ENCODE measurements at places on chromosomes 3 and 15.

DNA sequence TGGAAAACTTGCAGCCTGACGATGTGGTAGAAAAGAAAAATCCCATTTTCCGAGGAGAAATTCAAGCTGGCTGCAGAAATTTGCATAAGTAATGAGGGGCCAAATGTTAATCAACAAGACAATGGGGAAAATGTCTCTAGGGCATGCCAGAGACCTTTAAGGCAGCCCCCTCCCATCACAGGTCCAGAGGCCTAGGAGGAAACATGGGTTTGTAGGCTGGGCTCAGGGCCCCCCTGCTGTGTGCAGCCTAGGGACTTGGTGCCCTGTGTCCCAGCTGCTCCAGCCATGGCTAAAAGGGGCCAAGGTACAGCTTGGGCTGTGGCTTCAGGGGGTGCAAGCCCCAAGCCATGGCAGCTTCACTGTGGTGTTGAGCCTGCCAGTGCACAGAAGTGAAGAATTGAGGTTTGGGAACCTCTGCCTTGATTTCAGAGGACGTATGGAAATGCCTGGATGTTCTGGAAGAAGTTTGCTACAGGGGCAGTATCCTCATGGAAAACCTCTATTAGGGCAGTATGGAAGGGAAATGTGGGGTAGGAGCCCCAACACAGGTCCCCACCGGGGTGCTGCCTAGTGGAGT is 75.9 kb upstream of the CADPS start:
- H3K27ac ChIP-seq, result no peak overlapping the region
- no peaks in the 10 kb centered on the region for H3K4me1 ChIP-seq
- no peaks in the 10 kb centered on the region for H3K36me3 ChIP-seq
- H3K4me3 ChIP-seq, result no peak overlapping the region

GRCh38 chr3:35522450-35522849 is 116.9 kb upstream of the ARPP21 start:
- no peaks in the 10 kb centered on the region for H3K4me1 ChIP-seq
- no peaks in the 10 kb centered on the region for H3K27me3 ChIP-seq
- no peak for DNase-seq
- no peak overlapping the region for H3K27ac ChIP-seq
- H3K4me3 ChIP-seq, result no peak overlapping the region
- H3K36me3 ChIP-seq, result no peaks in the 10 kb centered on the region

DNA sequence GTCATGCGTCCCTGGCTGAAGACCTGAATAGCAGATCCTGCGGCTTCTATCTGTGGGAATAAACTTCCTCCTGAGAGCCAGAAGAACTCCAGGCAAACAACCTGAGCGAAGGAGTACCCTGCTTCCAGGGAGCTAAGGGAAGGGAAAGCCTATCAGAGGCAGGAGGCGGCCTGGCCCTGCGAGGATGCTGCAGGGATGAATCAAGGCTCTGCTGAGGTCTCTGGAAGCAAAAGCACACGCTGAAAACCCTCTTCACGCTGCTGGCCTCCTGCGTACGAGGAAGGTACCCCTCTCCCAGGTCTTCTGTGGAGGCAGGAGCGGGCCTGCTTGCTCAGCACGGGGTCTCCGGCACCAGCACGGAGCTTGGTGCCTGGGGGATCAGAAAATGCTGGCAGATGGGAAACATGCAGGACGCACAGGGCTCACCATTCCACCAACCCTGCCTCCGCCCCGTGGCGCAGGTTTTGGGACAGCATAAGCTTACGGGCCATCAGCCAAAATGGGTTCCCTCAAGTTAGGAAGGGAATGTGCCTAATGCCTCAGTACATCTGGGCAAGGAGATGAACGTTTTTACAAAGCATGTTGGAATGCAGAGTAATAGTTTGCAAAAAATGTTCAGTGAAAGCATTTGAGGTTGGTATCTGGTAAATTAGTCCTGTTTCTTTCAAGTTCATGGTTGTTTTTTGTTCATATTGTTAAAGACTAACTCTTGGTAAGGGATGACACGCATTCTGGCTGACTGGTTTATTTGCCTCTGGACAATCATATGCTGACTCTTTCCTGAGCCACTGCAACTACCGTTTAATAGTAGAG is 72.3 kb downstream of the CHSY1 start:
- no peak overlapping the region for H3K4me3 ChIP-seq
- no peaks in the 10 kb centered on the region for H3K27me3 ChIP-seq
- DNase-seq, result no peak
- peaks cover 57% of the 10 kb centered on the region for H3K36me3 ChIP-seq
- H3K27ac ChIP-seq, result peak overlapping the region; percentile 1

GRCh38 chr3:170467007-170467406 is 48.3 kb downstream of the CLDN11 start:
- H3K4me1 ChIP-seq, result peaks cover 3% of the 10 kb centered on the region
- no peak overlapping the region for H3K27ac ChIP-seq
- peaks cover 35% of the 10 kb centered on the region for H3K27me3 ChIP-seq
- no peaks in the 10 kb centered on the region for H3K36me3 ChIP-seq
- DNase-seq, result no peak
- no peak overlapping the region for H3K4me3 ChIP-seq

DNA sequence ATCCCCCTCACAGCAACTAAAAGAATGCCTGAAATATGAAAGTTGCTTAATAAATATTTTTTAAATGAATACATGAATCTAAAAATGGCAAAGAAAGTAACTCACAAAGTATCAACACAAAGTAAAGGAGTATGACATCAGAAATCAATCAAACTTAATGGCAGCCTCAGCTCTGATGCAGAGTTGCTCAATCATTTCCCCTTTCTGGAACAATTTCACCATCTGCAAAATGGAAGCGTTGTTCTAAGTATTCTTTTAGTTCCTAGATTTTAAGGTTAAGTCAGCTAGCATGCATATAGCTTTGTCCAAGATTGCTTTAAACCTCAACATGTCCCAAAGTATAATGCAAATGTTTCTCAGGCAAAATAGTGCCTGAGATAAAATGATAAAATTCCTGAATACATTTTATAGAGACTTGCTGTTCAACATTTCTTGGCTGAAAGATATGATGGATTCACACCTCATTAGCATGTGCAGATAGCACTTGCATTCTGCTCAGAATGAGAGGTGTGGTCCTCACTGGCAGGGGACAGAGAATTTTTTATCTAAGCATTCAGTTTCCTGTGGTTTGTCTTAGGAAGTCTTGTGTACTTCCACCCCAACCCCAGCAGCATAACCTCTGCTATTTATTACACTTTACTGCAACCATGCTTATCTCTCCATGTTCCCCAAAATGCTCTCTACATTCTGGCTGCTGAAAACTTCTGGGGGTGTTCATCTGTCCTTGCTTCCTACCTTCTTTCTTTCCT is 429.3 kb downstream of the GRM7 start:
- H3K27me3 ChIP-seq, result no peaks in the 10 kb centered on the region
- H3K36me3 ChIP-seq, result no peaks in the 10 kb centered on the region
- H3K27ac ChIP-seq, result no peak overlapping the region
- H3K4me1 ChIP-seq, result peaks cover 2% of the 10 kb centered on the region
- no peak for DNase-seq

DNA sequence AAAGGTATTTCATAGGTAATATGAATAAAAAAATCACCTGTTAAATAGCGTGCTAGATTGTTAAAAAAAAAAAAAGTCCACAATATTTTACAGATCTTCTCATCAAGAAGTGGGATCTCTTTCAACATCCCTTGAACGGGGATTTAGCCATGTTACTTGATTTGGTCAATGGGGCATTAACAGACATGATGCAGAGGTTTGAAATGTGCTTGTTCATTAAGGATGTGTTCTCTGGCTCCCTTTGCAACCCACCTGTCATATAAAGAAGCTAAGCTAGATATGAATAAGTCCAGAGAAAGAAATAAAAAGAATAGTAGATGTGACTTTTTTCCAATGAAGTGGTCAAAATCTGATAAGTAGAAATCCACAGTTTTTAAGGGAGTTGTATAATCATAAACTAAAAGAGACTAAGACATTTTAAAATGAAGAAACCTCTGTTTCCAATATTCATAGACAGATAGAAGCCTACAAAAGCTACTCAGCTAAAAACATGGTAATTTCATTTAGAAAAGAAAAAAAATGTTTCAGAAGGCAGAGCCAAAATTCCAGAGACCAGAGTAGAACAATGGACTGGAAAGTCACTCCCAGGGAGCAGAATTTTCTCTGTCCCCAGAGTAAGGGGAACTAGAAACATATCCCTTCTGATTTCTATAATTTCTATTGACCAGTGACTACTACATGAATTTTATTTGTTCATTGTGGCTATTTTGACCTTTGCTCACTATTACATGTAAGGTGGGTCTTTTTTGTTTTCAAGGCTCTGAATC is 79.2 kb downstream of the PLSCR2 start:
- no peak for DNase-seq
- no peak overlapping the region for H3K27ac ChIP-seq
- peaks cover 8% of the 10 kb centered on the region for H3K27me3 ChIP-seq
- no peak overlapping the region for H3K4me3 ChIP-seq
- H3K36me3 ChIP-seq, result no peaks in the 10 kb centered on the region
- H3K4me1 ChIP-seq, result no peaks in the 10 kb centered on the region

- no peak overlapping the region for H3K27ac ChIP-seq
- no peaks in the 10 kb centered on the region for H3K36me3 ChIP-seq
- peaks cover 5% of the 10 kb centered on the region for H3K27me3 ChIP-seq
- no peak for DNase-seq
- no peaks in the 10 kb centered on the region for H3K4me1 ChIP-seq
These were observed 293.6 kb downstream of the OCA2 start for GRCh38 chr15:27805261-27806220.

GRCh38 chr15:67578020-67578600 is 35.6 kb downstream of the MAP2K5 start:
- H3K4me3 ChIP-seq, result no peak overlapping the region
- H3K36me3 ChIP-seq, result peaks cover 4% of the 10 kb centered on the region
- DNase-seq, result no peak
- no peaks in the 10 kb centered on the region for H3K27me3 ChIP-seq
- H3K4me1 ChIP-seq, result peaks cover 4% of the 10 kb centered on the region
- no peak overlapping the region for H3K27ac ChIP-seq

- no peak for DNase-seq
- H3K27me3 ChIP-seq, result no peaks in the 10 kb centered on the region
- H3K4me1 ChIP-seq, result no peaks in the 10 kb centered on the region
- H3K4me3 ChIP-seq, result no peak overlapping the region
- H3K36me3 ChIP-seq, result no peaks in the 10 kb centered on the region
- H3K27ac ChIP-seq, result no peak overlapping the region
These were observed 30.4 kb upstream of the FBLN2 start for GRCh38 chr3:13518516-13518953.

DNA sequence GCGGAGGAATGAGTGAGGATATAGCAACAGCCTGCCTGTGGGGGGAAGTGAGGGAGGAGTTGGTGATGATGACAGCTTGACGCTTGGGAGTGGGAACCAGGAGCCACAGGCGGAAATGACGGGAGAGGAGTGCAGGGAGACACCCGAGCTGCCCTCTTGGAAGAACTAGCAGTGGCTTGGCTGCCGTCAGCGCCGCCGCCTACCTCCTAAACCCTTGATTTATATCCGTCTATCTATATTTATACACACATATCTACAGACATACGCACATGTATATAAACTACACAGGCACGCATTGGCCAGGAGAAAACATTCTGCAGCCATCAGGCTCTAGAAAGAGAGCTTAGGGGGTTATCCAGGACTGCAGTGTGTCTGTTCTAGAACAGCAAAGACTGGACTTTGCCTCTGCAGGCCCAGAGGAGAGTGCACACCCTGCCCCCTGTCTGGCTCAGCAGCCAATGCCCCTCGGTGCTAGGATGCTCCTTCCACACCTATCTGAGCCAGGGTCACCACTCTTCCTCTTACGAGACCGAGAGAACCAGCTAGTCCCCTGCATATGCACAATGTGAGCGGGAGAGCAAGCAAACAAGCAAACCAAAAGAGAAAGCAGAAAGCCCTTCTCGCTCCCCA is 45.3 kb upstream of the MAGEF1 start:
- H3K36me3 ChIP-seq, result no peaks in the 10 kb centered on the region
- H3K27me3 ChIP-seq, result peaks cover 4% of the 10 kb centered on the region
- no peak overlapping the region for H3K27ac ChIP-seq
- no peaks in the 10 kb centered on the region for H3K4me1 ChIP-seq

DNA sequence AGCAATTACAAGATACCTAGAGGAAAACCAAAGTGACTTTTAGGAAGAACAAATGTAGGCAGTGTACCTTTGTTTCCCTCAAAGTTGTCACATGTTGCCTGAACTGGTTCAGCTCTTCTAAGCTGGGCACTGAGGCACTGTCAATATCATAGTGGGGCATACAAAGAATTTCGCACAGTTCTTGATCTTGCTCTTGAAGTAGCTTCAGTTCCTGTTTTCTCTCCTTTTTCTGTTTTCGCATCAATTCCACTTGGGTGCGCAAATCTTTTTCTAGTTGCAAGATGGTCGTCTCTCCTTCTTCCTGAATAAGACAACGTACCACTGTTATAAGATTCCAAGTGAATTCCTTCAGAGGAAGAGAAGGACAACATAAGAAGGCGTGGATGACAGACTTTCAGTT is 12.7 kb downstream of the PRC1 start:
- H3K36me3 ChIP-seq, result peaks cover 48% of the 10 kb centered on the region
- H3K27ac ChIP-seq, result no peak overlapping the region
- H3K27me3 ChIP-seq, result no peaks in the 10 kb centered on the region
- DNase-seq, result no peak
- H3K4me3 ChIP-seq, result no peak overlapping the region

- H3K4me1 ChIP-seq, result no peaks in the 10 kb centered on the region
- peaks cover 3% of the 10 kb centered on the region for H3K27me3 ChIP-seq
- no peak for DNase-seq
- no peak overlapping the region for H3K27ac ChIP-seq
- no peak overlapping the region for H3K4me3 ChIP-seq
- no peaks in the 10 kb centered on the region for H3K36me3 ChIP-seq
These were observed 102.4 kb downstream of the FMN1 start for GRCh38 chr15:33091983-33092693.

DNA sequence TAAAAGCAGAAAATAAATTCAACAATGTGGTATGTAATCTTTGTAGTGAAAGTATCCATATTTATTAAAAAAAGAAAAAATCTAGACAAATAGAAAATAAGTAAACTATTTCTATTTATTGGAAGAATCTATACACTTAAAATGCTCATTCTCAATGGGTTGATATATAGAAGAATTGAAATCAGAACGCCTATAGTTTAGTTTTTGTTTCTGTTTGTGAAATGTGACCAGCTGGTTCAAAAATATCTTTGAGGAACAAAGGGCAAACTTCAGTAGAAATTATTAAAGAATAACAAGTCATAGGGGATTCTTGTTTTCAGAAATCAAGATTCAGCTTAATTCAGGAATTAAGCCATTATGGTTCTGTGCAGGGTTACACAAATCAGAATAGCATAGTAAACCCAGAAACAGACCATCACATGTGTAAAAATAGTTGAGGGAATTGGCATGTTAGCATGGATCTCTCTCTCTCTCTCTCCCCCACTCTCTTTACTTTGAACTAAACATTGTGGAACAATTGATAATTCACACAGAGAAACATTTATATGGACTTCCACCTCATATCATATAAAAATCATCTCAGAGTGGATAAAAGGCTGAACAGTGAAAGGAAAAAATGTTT is 134.0 kb downstream of the CHL1 start:
- H3K36me3 ChIP-seq, result no peaks in the 10 kb centered on the region
- H3K27ac ChIP-seq, result no peak overlapping the region
- H3K27me3 ChIP-seq, result no peaks in the 10 kb centered on the region
- no peaks in the 10 kb centered on the region for H3K4me1 ChIP-seq
